ENCODE measurements at places on chromosomes 3 and 15.

GRCh38 chr3:113232342-113232741 lies 21.0 kb downstream of the BOC start:
- no peak for DNase-seq

GRCh38 chr15:81098861-81099651 lies 35.0 kb upstream of the CFAP161 start:
- DNase-seq: no peak

DNA sequence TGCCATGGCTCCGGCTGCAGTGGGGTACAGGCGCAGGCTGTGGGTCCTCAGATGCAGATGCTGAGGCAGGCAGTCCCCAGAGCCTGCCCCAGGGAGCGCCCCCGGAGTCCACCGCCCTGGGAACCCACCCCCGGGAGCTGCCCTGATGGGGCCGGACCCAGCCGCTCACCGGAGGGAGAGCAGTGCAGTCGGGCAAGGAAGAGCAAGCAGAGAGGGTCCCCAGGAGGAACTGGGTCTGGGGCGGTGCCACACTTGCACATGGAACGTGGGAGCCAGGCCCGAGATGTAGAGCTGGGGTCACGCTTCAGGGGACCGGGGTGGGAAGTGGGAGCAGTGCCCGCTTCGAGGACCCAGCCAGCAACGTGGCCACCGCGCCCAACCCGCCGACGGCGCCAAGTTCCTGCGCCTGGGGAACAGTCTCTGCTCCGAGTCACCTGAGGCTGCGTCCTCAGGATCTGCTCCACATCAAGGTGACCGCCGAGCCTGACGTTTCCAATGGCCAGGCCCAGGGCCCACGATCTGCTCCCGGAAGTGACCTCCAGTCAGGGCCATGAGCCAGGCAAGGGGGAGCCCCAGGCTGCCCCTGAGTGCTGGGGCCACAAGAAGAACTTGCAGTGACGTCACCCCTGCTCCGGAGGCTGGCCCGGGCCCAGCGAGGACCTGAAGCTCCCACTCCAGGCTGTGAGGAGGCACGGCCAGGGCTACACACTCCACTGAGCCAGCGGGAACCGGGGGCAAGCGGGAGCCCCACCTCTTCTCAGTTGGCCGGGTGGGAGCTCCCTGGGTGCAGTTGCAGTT lies 27.0 kb upstream of the TFG start:
- DNase-seq: no peak

DNA sequence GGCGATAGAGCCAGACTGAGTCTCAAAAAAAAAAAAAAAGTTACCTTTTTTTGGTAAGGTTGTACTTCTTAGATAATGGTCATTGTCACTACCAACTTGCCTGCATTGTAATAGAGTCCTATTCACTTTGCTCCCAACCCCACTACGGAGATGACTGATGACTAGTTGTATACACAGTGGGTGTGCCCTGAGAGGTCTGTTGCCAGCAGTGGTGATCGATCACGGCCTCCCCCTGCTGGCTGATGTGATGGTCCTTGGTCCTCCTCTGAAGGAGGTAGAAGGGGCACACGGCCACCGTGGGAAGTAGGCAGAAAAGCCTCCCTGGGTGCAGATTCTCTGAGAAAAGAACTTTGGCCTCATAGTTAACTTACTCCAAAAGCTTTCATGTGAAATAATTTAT lies 10.7 kb downstream of the GCNT3 start:
- no peak for DNase-seq

DNA sequence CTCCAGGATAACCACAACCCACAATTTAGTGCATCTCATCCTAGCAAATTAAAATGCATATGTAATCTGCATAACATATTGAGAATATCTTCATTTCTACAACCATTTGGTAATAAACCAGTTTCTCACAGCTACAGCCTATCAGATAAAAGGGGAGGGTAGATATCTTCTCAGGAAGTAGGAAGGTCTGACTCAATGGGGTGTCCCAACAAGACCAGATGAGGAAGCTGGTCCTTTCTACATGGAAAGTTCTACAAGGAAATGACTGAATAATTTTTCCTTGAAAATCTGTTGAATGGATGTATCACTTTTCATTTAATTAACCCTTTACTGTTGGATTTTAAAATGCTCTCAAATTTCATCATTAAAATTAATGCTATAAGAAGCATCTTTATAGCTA lies 17.4 kb upstream of the TMPRSS7 start:
- DNase-seq: no peak

- DNase-seq: no peak
These were observed 104.6 kb upstream of the KLF13 start for GRCh38 chr15:31221936-31222515.

- no peak for DNase-seq
These were observed 712 bp upstream of the MME start for GRCh38 chr3:155079468-155079745.

All from GM04503 (cell line).